ENCODE measurements at places on chromosomes 5 and 9.

- H3K27me3 ChIP-seq, result no peaks in the 10 kb centered on the region
- H3K4me3 ChIP-seq, result no peak overlapping the region
- no peaks in the 10 kb centered on the region for H3K36me3 ChIP-seq
These were observed 281.7 kb downstream of the CCDC171 start for GRCh38 chr9:15834541-15834940.

DNA sequence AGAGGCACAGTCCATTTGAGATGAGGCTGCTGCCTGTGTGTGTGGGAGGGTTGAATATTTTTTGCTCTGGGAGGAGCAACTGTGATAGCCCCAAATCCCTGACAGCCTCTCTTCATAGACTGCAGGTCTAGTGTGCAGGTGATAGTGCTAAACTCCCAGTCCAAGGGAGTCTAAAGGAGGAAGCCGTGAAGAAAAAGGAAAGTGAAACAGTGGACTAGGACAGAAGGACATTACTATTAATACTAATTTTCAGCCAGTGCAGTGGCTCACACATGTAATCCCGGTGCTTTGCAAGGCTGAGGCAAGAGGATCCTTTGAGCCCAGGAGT is 295.0 kb downstream of the PDE4D start:
- no peaks in the 10 kb centered on the region for H3K27me3 ChIP-seq
- no peak overlapping the region for H3K27ac ChIP-seq
- no peak for DNase-seq

DNA sequence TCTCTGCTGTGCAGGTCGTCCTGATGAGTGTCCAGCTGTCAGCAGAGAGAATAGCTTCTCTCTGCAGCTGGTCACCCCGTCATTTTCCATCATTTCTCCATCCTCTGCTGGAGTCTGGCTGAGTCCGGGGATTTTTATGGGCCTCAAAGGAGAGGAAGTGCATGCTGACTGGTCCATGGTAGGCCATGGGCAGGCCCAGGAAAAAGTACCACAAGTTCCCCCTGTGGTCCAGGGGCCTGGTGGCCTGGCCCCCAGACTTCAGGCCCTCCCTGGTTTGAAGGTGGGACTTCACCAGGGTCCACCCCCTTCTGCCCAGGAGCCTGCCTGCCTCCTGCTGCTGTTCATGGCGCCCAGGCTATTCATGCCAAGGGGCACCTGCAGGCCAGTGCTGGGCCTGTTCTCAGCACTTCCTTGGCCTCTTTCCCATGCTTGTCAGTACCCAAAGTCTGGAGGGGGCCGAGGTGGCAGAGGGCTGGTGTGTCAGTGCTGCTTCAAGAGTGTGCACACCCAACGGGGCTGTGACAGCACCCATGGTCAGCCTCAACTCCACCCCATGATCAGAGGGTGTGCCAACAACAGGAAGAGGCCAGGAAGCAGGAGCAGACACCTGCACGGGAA is 7.3 kb upstream of the MTMR12 start:
- H3K27me3 ChIP-seq, result no peaks in the 10 kb centered on the region
- no peak overlapping the region for H3K4me3 ChIP-seq
- no peaks in the 10 kb centered on the region for H3K36me3 ChIP-seq
- no peak overlapping the region for H3K27ac ChIP-seq
- no peaks in the 10 kb centered on the region for H3K4me1 ChIP-seq

DNA sequence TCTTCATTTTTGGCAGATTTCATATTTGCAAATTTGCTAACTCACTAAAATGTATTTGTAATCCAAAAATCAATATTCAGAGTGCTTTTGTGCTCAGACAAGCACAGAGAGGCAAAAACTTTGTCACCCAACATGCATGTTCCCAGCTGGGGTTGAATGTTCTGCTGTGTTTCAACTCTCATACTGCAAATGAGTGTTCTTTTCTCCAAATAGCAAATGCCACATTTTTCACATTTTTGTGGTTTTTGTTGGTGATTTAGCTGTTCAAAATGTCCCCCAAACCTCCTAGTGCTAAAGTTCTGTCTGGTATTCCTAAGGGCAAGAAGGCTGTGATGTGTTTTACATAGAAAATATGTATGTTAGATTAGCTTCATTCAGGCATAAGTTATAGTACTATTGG is 87.3 kb upstream of the PCSK5 start:
- no peak for DNase-seq
- H3K4me3 ChIP-seq, result no peak overlapping the region
- no peaks in the 10 kb centered on the region for H3K4me1 ChIP-seq
- no peaks in the 10 kb centered on the region for H3K36me3 ChIP-seq
- H3K27me3 ChIP-seq, result no peaks in the 10 kb centered on the region

Data from neuronal stem cell (in vitro differentiated cells).